ENCODE measurements at places on chromosomes 6 and 20.

DNA sequence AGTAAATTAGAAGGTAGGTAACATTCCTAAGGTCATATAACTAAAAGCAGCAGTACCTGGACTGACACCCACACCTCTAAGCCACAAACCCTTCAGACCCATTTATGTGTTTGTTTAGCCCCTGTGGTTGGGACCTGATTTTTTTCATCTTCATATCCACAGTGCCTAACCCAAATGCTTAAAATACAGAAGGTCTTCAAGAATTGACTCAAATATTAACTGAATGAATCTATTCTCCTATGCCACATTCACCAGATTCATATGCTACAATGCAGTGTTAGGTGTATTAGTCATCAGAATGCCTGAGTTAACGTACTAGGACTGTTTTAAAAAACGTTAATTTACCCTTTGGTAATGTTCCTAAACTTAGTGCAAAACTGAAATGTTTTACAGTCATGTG lies 124.8 kb downstream of the AHI1 start:
- no peak for DNase-seq

DNA sequence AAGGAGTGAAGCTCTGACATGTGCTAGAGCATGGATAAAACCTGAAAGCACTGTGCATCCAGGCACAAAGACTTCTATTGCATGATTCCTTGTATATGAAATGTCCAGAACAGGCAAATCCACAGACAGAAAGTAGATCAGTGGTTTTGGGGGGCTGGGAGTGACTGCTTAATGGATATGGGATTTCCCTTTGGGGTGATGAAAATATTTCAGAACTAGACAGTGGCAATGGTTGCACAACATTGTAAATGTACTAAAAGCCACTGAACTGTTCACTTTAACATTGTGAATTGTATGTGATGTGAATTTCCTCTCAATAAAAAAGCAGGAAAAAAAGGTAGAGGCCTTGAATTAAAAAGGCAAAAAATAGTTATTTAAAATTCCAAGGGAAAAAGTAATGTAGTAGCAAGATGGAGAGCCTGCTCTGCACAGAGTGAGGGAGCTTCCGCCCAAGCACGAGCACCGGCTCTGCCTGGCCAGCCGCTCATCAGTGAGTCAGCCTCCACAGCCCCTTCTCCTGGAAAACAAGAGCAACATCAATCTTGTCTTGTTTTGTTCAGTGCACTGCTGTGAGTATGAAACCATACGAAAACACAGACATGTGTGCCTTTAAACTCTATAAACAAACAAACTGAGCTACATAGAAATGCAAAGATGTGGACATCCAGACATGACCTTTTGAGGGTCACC lies 74.6 kb upstream of the THBS2 start:
- no peak for DNase-seq

GRCh38 chr6:56816370-56816769 lies 138.5 kb upstream of the BEND6 start:
- no peak for DNase-seq

DNA sequence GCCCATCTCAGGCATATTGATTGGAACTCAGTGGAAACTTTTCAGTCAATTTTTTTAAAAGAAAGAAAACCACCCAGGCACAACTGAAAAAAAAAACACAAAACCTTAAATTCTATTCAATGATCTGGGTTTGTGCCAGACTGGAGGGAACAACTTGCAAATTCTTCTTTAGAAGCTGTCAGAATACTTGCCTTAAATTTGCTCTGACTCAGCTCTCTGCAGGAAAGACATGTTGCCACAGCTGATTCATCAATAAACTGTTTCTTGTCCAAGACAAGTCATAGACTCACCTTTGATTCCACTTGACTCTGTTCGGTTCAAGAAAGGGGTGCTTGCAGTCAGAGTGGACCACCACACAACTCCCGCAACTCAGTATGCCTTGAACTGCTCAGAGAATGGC lies 117.8 kb upstream of the F13A1 start:
- no peak for DNase-seq

- no peak for DNase-seq
Observed at GRCh38 chr6:3382326-3383279, 74.2 kb downstream of the SLC22A23 start.

DNA sequence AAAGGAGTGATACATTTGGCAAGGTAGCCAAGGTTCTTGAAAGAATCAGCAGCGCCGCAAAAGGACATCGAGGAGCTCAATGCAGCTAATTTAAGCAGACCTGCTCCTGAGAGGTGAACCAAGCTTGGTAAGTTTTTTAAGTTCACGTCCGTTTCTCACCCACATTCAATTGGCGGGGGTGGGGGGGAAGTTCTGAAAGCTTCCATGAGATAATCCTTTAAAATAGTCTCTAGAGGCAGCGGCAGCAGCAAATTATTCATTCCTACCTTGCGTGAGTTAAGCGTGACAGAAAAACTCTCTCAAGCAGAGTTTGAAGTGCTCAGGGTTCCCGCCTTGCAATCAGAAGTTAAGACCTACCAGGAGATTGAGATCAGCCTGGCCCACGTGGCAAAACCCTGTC lies 97.3 kb upstream of the NHSL1 start:
- DNase-seq = no peak

- no peak for DNase-seq
Observed at GRCh38 chr20:40603057-40603651, 85.9 kb downstream of the MAFB start.

All from GM10248 (cell line).